ENCODE measurements at places on chromosomes 6 and 20. TPM values are rescaled to one million over a fixed set of nuclear protein-coding genes. Genes with fewer than 3 reads are reported as not detected.
A peak's percentile ranks its signal among the peaks of the same experiment; 100 is the strongest.

DNA sequence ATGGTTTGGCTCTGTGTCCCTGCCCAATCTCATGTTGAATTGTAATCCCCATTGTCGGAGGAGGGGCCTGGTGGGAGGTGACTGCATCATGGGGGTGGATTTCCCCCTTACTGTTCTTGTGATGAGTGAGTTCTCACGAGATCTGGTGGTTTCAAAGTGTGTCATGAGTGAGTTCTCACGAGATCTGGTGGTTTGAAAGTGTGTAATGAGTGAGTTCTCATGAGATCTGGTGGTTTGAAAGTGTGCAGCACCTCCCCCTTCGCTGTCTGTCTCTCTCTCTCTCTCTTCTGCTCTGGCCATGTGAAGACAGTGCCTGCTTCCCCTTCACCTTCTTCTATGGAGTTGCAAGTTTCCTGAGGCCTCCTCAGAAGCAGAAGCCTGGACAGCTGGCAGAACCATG, 87.6 kb downstream of the MYLK4 start:
- no peak for DNase-seq

Gene FAM50B
- 11.7 TPM for total RNA-seq

- peak; percentile 49 for DNase-seq
Observed at GRCh38 chr6:29925727-29926412, 16.5 kb upstream of the HLA-A start.

- DNase-seq, result no peak
Observed at GRCh38 chr6:140201787-140202458, 827.5 kb upstream of the CITED2 start.

Gene HCRTR2
- total RNA-seq, result not detected

DNA sequence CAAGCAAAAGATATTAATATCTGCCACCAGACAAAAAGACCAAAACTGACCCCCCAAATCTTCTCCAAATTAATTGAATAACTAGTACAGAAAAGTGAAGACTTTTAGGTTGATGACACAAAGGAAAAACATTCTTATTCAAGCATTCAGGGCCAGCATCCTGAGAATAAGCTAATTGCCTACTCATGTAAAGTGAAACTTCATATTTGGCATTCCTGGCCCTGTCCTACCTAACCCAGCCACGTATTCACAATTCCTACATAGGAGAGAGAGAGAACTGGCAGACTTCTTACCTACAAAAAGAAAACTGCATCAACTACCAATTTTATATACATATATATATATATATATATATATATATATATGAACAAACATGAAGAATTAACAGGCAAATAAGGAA, 4.9 kb upstream of the ASCC3 start:
- no peak for DNase-seq

DNA sequence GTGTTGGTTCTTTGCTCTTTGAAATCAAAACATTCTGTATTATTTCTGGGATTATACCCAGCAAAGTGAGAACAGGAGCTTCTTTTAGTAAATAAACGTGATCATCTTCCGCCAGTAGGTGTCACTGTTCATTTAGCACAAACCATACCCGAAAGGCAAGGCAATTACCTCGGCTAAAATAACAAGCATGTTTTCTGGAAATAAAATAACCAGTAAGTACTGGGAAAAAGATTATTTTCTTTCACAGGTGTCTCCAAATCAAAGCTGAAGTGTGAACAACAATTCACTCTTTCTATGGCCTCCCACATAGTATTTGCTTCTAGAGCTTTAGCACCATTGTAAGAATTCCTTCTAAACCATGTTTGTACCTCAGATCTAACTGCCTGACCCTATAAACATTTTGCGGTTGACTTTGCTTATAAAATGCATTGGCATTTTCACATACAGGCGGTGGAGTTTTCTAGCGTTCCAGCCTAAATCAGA, 144.6 kb upstream of the AGPAT4 start:
- DNase-seq, result no peak

Gene MAK
- total RNA-seq, result not detected

Gene ZSCAN9
- total RNA-seq, result 15.0 TPM

GRCh38 chr6:157307661-157308060, 15.7 kb downstream of the TMEM242 start:
- DNase-seq, result no peak

DNA sequence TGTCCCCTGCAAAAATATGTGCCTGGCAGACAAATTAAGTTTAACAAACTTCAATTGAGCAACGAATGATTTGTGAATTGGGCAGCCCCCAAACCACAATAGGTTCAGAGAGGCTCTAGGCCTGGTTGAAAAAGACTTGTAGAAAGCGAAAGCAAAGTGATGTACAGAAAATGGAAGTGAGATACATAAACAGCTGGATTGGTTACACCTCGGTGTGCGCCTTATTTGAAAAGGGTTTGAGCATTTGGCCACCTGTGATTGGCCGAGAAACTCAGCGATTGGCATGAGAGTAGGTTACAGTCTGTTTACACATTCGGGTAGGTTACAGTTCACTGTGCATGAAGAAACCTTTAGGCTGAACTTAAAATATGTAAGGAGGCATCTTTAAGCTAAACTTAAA, 136.9 kb downstream of the CD83 start:
- no peak for DNase-seq

DNA sequence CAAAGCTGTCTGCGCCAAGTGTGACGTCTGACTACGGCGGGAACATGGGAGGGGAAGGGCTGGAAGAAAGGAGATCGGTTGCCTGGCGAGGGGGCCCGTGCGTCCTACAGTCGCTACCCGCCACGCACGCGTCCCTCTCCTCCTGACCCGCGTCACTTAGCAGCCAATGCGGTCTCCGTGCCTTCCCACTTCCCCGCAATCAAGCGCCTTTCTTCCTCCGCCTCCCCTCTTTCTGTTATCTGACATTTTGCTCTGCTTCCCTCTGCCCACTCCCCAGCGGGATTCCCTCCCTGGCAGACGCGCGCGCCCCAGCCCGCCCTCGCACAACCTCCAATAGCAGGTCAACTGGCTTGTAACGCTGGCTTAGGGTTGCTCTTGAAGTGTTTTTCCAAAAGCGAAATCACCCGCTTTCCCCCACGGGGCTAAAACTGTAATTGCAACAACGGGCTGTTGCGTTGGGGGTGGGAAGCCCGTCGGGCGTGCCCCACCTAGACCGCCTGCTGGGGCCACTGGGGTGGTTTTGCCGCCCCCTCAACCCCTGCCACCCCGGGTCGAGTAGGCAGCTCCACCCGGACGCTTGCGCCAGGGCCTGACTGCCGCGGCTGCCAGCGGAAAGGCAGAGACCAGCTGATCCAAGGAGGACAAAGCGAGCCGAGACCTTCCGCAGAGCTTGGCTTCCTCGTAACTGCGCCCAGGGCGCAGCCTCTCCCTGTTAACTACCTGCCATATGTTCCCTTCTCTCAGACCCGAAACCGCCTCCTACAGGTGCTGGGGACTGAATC, 6.2 kb upstream of the SOX4 start:
- DNase-seq, result peak; percentile 79

Gene PEX6
- total RNA-seq, result 29.8 TPM

DNA sequence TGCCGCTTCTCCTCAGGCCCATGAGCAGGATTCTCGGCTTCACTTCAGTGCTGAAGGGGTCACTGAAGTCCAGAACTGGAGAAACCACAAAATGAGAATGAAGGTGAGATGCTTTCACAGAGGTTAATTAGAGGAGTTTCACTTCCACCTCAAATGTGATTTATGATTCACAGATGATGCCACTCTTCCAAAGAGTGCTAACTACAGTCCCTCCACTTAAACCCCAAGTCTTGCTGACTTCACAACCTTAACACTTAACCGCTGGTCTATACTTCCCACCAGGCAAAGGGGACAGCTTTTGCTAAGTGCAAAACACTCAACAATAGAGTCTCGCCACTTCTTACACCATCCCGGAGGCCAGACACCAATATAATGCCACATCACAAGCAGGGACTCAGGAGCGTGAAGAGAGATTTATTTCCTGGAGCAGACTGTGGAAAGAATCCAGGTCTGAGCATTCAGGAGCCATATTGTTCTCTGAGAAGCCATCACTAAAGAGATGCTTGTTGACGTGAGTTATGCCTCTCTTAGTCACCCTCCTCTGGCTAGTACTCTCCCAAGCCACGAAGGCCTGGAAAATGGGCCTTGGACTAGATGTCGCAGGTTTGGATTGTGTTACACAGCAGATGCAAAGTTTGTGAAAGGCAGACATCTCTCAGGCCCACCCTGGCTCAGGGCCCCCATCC, 24.4 kb downstream of the RRAGD start:
- no peak for DNase-seq

GRCh38 chr6:69220375-69220774, 576.4 kb downstream of the LMBRD1 start:
- no peak for DNase-seq

DNA sequence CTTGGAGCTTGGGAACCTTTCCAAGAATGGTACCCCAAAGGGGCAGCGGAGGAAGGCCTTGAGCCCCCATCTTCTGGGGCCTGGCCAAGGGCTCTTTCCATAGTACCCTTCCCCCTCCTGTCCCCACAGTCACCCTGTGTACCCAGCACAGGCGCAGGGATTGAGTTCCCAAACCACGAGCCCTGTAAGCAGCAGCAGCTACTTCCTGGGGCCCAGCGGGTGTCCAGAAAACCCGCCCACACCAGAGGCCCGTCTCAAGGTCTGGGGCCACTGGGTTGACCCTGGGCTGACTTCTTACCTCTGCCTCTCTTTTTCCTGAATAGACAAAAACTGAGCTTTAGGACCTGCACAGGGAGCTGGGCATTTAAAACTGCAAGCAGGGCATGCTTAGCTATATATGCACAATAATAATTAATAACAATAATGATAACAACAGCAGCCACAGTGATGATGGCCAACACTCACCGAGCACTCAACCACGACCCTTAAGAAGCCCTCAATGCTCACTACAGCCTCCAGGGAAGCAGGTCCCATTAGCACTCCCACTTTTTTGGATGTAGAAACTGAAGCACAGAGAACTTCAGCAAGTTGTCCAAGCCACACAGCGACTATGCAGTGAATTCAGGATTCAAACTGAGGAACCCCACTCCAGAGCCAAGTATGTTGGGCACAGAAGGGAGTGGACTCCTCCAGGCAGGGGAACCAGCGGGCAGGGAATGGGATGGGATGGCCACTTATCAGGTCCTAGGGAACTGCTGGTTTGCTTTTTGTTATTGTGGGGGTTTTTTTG, 14.5 kb downstream of the NOL4L start:
- no peak for DNase-seq

- no peak for DNase-seq
Observed at GRCh38 chr20:57630061-57630460, 9.8 kb upstream of the ZBP1 start.

DNA sequence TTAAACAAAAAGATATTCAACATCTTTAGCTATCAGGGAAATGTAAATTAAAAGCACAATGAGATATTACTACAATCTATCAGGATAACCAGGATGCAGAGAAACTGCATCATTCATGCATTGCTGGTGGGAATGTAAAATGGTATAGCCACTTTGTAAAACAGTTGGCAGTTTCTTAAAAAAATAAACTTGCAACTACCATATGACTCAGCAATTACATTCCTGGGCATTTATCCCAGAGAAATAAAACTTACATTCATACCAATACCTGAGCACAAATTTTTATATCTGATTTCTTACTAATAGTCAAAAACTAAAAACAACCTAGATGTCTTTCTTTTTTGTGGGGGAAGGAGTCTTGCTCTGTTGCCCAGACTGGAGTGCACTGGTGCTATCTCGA, 190.3 kb upstream of the TAB2 start:
- no peak for DNase-seq

DNA sequence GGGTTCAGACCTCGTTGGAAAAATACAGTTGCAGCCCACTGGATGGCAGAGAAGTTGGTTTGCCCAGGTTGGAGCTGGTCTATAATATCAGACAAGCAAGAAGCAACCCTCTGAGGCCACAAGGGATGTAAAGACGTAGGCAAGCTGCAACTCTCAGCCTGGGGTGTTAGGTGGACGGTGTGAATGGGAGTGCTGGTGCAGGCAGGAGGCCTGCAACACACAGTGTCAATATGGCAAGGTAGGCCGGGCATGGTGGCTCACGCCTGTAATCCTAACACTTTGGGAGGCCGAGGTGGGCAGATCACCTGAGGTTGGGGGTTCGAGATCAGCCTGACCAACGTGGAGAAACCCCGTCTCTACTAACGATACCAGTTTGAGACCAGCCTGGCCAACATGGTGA, 10.5 kb downstream of the VPS16 start:
- DNase-seq, result no peak

Gene SOBP
- total RNA-seq, result 31.3 TPM

Gene DPPA5
- total RNA-seq, result not detected

Gene MYBL2
- total RNA-seq, result not detected

- no peak for DNase-seq
Observed at GRCh38 chr20:50708845-50709635, 17.7 kb upstream of the RIPOR3 start.

DNA sequence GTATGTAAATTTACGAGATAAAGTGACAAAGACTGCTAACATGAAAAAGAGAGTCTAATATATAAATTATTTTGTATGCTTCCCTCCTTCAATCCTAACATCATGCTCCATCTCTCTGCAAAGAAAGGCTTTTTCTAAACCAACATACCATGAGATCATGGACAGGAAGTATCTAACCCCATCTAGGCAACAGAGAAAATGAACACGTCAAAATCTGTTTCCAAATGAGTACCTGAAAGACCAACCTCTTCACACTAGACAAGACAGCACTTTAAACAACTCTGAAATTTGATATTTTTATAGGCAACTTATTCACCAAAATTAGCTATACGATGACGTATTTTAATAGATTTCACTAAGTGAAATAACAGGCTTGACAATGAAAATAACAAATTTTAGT, 54.6 kb downstream of the MAN1A1 start:
- no peak for DNase-seq

DNA sequence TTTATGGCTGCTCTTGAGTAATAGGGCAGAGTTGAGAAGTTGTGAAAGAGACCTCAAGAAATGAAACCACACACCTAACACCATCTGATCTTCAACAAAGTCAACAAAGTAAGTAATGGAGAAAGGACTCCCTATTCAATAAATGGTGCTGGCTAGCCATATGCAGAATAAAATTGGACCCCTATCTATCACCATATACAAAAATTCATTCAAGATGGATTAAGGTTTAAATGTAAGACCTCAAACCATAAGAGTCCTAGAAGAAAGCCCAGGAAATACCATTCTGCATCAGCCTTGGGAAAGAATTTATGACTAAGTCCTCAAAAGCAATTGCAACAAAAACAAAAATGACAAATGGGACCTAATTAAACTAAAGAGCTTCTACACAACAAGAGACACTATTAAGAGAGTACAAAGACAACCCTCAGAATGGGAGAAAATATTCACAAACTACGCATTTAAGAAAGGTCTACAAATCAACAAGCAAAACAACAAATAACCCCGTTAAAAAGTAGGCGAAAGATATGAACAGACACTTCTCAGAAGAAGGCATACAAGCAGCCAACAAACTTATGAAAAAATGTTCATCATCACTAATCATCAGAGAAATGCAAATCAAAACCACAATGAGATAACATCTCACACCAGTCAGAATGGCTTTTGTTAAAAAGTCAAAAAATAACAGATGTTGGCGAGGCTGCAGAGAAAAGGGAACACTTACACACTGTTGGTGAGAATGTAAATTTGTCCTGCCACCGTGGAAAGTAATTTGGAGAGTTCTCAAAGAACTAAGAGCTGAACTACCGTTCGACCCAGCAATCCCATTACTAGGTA, 4.0 kb downstream of the MAP3K5 start:
- no peak for DNase-seq
